Spleen (tissue), 13 donors: ENCODE measurements at places on chromosomes 7 and 10.

GRCh38 chr10:131075218-131075770 is 236.2 kb downstream of the TCERG1L start:
- no peak for DNase-seq

DNA sequence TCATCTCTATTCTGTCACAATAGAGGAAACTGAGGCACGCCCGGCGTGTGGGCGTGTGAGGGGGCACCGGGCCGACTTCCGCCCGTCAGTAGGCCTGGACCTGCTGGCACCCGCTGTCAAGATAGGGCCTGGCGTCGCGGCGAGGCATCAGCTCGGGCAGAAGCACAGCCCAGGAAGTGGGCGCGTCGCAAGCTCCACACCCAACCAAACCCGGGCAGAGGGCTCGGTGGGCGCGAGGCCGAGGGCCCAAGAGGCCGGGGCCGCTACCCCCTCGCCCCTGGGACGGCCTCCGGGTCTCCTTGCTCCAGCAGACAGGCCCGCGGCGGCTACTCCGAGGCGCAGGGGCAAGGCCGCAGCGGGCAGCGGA is 91.2 kb downstream of the SPAG6 start:
- no peak for DNase-seq

DNA sequence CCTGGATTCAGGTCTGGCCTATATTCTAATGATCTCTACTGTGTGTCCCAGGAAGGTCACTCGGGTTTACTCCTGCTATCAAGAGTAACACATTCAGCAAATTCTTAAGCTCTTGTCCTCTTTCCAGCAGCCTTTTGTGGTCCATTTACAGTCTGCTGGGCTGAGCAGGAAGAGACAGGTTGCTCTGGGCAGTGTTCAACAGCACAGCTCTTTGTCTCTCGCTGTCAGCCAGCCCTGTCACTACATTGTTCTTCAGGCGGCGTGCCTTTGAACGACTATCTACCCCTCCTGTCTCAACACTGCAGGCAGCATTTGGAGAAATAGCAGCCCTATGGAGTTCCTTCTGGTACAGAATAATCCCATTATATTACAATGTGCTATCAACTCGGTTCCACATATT is 192.2 kb upstream of the TBX20 start:
- DNase-seq = no peak

DNA sequence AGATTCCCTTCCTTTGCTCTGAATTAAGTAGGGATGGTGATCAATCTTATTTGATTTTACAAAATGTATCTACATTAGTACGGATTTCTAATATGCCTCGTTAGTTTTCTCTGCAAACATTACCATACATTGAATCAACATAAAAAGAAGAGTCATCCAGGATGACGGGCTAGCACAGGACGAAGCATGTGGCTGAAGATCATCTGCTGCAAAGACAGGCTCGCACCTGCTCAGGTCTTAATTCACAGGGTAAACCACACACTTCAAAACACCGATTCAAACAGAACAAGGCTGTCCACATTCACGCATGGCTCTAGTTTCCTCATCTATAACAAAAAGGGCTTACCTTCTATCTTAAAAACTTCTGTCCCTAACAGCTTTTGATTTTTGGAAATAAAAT is 323.0 kb downstream of the PARD3 start:
- no peak for DNase-seq

DNA sequence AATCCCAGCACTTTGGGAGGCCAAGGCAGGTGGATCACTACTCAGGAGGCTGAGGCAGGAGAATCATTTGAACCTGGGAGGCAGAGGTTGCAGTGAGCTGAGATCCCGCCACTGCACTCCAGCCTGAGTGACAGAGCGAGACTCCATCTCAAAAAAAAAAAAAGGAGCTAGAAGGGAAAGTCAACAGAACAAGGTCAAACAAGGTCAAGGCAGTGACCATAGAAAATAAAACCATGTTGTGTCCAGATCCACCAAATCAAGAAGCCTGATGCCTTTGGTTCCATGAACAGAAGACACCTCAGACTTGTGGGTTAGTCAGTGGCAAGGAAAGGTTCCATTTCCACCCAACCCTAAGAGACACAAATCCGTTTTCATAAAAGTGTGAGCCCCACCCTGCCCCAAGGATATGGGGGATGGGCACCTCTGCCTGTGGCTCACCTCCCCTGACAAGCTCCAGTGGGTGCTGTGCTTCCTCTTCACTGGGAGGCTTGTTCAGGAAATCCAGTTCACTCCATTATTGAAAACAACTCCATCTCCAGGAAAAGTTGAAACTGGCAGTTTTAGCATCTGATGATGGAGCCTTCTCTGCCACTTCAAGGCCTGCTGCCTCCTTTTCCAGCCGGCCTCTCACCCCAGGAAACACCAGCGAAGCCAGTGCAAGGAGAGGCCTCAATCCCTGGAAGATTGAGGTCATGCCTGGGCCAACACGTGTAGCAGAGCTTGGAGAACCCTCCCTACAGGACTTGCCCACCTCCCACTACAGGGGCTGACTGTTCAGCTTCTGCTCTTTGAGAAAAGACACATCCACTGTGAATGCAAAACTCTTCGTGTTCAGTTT is 152.9 kb downstream of the NRF1 start:
- no peak for DNase-seq

DNA sequence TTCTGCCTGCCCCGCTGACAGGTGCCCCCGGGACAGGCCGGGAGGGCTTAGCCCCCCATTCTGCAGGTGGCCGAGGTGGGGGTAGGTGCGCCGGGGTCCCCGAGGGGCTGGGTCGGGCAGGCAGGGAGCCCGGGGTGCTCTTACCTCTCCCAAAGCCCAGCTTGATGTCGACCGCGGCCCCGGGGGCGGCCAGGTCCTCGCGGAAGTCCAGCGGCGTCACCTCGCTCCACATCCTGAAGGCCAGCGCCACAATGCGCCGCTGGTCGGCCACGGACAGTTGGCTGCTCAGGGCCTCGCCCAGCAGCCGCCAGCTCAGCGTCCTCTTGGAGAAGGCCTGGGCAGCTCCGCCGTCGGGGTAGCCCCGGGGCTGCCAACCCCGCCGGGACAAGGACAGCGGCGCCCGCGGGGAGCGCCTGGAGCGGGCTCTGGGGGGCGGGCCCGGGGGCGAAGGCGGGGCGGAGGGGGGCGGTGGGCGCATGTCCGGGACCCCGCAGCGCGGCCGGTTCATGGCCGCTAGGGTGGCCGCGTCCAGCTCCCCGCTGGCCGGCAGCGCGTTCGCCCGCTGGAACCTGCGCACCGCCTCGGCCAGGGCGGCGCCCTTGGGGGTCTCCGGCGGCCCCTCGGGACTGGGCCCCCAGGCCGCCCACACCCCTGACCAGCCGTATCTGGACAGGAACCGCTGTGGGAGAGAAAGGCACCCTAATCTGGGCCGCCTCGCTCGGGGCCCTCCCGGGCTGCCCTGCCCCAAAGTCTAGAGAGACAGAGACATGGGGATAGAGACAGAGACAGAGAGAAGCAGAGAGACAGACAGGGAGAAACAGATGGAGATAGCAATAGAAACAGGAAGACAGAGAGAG is 1.7 kb downstream of the MMP21 start:
- DNase-seq = no peak

- DNase-seq = no peak
Observed at GRCh38 chr10:122348512-122348911, 26.0 kb upstream of the PLEKHA1 start.
